SK-MEL-5 (cell line): ENCODE measurements at places on chromosomes 3 and 15. TPM values are rescaled to one million over a fixed set of nuclear protein-coding genes. Genes with fewer than 3 reads are reported as not detected.

The SNTN gene
- total RNA-seq: not detected in 2 replicates

- no peak for DNase-seq
Measured at GRCh38 chr3:37995652-37996641, 5.4 kb downstream of the VILL start.

The BLM gene
- 41.3 and 41.9 TPM in 2 replicates for total RNA-seq

DNA sequence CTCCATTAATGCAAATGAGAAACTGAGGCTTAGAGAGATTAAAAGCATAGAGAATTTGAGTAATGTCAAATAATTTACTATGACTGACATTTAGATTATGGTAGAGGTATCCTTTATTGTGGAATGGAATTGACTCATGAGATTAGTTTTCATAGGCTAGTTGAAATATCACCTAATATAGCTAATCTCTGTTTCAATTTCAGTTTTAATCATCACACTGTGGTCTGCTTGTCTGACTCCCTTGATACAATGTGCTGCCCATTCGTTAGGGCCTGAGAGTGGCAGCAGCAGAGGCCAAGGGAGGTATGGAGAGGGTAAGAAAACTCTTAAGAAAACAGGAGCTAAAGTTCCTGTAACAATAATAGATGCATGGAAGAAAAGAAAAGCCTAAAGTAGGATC lies 13.2 kb upstream of the ZBTB20 start:
- no peak for DNase-seq

The CTDSPL2 gene
- total RNA-seq: 56.2 and 56.6 TPM in 2 replicates

DNA sequence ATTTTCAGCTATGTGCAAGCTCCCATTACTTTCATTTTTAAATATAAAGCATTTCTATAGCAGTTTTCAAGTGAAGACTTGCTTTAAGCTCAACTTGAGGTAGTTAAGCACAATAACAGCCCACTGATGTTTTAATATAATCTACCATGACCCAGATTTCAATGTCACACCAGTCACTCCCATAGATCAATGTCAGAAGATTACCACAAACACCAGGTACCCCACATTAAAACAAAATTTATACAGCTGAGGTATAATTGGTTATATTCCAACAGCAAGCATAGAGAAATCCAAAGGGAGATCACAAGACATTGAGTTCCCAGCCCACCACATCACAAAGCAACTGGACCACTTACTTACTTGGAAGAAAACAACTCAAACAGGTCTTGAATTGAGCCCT lies 22.8 kb downstream of the GTPBP8 start:
- no peak for DNase-seq

The AGTR1 gene
- total RNA-seq: 0.08 and 0.13 TPM in 2 replicates

GRCh38 chr15:97995192-97995591 lies 34.7 kb downstream of the ARRDC4 start:
- DNase-seq: no peak

DNA sequence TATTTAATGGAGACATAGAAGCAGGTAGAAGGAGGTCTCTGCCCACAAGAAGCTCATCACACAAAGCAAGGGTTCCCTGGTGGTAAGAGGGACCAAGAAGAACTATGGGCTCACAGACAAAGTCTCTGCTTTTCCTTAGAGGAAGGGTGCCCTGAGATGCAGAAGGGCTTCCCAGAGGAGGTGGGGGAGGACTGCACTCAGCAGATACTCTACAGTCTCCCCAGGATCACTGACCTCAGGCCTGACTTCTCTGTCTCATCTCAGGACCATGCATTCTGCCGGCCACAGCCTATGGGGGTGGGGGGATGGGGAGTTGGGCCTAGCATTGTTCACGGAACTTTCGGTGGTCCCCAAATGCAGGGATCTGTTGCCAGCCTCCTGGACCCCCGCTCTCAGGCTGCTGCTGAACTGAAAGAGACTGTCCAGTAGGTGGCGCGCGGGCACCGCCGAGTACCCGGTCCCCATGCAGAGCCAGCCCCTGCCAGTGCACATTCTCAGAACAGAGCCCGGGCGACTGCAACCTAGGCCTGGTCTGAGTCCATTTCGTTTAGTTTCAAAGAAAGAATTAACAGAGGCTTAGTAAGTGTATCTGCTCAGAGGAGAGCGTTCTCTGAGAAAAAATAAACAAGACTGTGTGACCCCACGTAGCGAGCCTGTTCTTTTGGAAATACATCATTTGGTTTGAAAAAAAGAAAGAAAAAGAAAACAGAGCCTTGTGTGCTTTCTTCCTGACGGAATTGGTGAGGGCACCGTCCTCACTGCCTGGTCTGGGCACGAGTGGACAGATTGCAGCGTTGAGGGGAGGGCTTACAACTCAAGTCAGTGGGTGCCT lies 74.1 kb downstream of the LRTM1 start:
- peak; percentile 58 for DNase-seq

The MKRN2OS gene
- not detected in 2 replicates for total RNA-seq

DNA sequence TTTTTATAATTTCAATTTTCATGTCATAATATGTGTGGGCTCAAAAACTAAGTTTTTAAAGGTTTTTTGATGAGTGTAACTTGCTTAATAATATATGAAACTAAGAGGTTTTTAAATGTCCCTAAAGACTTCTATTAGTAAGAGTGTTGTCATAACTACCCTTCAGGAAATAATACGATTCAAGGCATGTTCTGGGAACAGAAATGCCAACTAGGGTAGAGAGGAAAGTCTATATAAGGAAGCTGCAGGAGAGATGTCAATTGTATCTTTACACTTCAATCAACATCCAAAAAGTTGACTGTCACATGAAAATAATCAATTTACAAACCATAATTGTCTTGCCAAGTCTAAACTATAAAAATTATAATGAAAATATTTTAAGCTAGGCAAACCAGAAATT lies 76.3 kb downstream of the SMARCC1 start:
- DNase-seq: no peak

- DNase-seq: no peak
Measured at GRCh38 chr3:194572944-194573491, 60.2 kb downstream of the TMEM44 start.

The CISH gene
- 0.16 and 0.32 TPM in 2 replicates for total RNA-seq

DNA sequence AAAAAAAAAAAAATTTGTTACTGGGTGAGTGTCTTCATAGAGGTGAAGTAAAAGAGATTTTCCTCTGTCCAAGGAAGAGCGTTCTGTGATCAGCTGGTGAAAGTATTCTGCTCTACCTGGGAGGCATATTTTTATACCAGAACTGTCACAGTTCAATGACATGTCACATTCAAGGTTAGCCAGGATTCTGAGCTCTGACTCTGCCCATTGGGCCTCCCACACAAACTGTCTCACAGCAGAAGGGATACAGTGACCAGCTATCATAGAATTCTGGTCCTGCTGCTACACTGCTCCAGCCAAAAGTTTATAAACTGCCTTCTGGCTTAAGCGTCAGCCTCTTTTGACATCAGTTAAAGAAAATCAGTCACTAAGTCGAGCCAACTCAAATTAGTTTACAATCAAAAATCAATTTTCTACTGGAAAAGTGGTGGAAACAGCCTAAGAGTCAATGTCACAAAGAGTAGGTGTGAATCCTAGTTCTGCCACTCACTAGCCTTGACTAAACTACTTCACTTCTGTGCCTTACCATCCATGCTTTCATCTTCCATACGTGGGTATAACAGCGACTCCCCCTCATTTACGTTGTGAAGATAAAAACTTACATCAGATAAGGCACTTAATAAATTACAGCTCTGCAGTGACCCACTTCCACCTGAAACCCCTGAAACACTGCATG lies 52.7 kb upstream of the DCUN1D1 start:
- DNase-seq: no peak

GRCh38 chr3:183907176-183907575 lies 22.5 kb upstream of the PARL start:
- DNase-seq: no peak

GRCh38 chr3:157128771-157129681 lies 30.9 kb downstream of the CCNL1 start:
- peak; percentile 45 for DNase-seq

The CYP8B1 gene
- not detected in 2 replicates for total RNA-seq

GRCh38 chr3:167691366-167691765 lies 37.6 kb upstream of the WDR49 start:
- DNase-seq: no peak

- DNase-seq: no peak
Measured at GRCh38 chr15:78223396-78224022, 10.9 kb downstream of the ACSBG1 start.

The IQCH gene
- 4.3 and 4.6 TPM in 2 replicates for total RNA-seq

The TM2D3 gene
- 48.4 and 53.7 TPM in 2 replicates for total RNA-seq

DNA sequence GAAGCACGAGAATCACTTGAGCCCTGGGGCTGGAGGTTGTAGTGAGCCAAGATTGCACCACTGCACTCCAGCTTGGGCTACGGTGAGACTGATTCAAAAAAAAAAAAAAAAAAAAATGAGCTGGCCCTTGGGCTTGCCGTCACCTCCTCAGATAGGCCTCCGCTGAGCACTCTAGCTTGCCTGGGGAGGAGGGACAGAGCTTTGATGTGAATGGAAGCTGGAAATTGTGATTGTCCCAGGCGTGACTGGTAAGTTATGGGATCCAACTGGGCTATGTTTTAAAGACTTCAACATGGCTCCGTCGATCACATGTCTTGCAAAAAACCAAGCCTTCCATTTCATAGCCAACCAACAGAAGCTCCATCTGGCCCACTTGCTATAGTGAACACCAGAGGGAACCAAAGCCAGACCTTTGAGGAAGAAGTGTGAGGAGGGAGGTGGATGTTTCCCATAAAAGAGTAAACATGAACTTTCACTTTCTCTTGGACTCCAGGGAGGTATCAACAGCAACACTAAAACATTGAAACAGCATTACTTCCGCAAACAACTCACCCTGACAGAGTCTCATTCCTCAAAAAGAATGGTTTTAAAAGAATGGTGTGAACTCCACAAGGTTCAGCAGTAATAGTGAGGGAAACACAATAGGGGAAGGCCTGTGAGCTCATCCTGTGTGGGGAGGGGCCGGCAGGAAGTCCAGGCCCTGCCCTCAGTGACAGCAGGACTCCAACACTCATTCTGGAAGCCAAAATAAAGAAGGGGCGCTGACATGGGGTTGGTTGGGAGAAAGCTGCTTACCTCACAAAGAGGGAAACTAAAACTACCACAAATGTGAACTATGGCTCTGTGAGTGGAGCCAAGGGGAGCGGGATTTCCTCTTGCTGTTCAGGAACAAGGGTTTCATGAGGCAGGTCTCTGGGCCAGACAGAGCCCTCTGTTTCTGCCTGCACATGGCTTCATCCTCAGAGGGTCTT lies 59.2 kb upstream of the IL12A start:
- DNase-seq: peak; percentile 38

DNA sequence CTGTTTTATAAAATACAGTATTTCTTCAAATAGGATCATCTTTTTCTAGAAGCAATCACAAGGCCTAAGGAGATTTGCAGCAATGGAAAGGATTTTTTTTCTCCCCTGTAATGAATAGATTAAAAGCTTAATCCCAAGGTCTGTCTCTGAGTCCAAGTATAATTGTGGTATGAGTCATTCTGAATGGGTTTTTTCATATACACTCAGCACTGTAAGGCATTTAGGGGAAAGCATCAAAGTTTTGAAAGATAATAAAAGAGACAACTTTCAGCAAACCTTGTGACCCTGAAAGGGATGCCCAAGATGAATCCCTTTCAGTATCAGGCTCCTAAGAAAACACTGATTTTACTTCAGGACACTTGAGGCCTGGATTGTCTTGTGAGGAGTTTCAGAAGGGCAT lies 23.3 kb upstream of the LARS2 start:
- DNase-seq: peak; percentile 82

The ZNF385D gene
- not detected in 2 replicates for total RNA-seq

- DNase-seq: no peak
Measured at GRCh38 chr3:142188846-142189245, 36.5 kb downstream of the GK5 start.

GRCh38 chr3:143977341-143978262 lies 6.0 kb downstream of the DIPK2A start:
- no peak for DNase-seq

The NCKIPSD gene
- total RNA-seq: 15.9 and 16.6 TPM in 2 replicates

GRCh38 chr3:172097585-172097984 lies 58.2 kb downstream of the FNDC3B start:
- no peak for DNase-seq

DNA sequence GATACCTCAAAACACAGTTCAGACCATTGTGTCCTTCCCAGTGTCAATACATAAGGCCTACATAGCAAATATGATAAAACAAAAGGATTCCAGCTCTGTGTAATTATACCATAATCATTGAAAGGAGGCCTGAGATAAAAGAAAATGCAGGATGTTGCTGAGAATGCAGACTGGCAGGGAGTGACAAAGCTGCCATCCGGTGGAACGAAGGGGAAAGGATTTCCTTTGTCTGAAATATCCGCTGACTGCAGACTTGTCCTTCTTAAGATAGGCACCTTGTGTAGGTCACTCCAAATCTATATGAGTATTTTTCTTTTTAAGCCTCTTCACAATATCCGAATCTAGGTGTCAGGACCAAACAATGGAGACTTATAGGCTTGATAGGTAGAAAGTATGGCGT lies 108.0 kb downstream of the KCNH8 start:
- no peak for DNase-seq

GRCh38 chr3:55662683-55663082 lies 175.6 kb upstream of the WNT5A start:
- no peak for DNase-seq
